ENCODE measurements at places on chromosomes 4 and X.
A peak's percentile ranks its signal among the peaks of the same experiment; 100 is the strongest.

DNA sequence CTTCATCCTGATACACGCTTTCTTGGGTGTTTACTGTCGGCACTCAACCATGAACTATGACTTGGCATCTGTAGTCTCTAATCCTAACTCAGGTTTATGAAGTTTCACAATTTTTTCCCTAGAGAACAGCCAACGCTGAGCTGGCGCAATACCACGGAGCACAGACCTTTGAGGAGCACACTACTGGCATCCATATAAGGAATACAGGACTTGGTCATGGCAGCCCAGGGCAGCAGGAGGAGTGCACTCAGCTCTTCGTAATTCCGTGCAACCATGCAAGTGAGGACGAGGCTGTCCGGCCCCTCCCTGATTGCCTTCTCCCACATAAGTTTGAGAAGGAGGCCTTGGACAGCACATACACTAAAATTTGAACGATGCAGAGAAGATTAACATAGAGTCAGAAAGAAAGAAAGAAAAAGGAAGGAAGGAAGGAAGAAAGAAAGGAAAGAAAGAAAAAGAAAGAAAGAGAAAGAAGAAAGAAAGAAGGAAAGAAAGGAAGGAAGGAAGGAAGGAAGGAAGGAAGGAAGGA lies 41.0 kb upstream of the PDLIM5 start:
- DNase-seq = no peak

DNA sequence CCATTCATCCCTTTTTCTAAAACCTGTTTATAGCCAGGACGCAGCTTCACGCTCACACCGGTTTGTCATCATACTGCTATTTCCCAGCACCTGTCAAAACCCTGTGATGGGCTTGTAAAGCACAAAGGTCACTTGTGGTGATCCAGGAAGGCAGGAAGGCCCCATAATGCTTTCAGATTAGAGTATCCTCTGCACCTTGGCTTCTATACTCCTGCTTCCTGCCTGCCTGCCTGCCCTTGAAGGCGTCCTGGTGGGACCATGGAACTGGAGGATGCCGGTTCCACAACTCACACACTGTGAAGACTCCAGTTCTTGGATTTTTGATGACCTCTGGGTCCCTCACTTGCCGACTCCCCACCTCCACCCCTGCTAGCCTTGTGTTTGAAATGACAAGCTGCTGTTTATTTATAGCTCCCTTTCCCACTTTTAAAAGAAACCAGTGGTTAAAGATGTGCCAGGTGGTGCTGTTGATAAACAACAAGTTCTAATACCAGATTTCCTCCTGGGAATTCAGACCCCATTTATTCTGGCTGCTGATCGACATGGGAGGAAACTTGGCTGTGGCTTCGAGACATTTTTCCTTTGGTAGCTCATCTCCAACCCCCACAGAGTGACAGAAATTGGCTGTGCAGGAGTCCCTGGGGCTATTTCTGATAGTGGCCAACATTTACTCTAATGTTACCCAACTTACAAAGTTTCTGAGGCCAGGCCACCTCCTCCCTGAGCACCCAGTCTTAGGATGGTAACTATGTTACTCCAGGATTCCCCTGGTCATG lies 211.5 kb downstream of the KDR start:
- DNase-seq = no peak

DNA sequence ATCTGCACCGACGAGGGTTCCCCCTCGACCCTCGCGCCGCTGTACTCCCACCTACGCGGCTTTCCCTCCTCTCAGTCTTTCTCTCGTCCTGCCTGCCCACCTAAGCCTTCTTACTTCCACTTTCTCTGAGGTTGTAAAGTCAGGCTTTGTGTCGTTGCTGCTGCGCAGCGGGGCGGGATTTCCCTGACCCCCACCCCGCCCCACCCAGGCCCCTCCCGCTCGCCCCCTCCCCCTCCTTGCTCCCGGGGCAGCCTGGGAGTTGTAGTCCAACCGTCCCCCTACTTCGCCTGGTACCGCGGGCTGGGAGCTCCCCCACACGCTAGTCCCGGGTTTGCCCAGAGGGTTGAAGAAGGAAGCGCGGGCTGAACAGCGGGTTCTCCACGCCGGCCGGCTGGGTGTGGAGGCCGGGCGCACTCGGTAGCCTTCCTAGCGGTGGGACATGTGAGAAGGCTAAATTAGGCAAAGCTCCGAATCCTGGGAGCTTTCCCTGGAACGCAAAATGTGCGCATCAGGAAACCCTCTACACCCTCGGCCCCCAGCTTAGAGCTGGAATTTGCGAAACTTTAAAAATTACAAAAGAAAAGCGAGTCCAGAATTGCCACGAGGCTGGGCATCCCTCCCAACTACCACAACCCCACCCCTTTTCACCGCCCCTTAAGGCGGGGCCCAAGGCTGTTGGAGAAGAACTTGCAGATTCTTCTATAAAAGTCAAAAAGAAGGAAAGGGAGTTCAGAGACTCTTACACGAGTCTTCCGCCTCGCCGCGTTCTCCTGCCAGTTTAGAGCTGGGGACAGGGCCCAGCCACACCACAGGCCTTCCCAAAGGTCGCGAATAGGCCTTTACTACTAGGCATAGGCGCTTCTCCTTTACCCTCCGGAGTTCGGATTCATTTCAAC lies at the start of gene ATP11C:
Gene ATP11C, minus strand, starts transcription at position 153 of the 896 bp plus-strand sequence. CDS start 1,011 bp downstream, outside the sequence.
- peak; percentile 66 for DNase-seq

- no peak for DNase-seq
Measured at GRCh38 chr4:145887241-145887991, 51.2 kb downstream of the ZNF827 start.

DNA sequence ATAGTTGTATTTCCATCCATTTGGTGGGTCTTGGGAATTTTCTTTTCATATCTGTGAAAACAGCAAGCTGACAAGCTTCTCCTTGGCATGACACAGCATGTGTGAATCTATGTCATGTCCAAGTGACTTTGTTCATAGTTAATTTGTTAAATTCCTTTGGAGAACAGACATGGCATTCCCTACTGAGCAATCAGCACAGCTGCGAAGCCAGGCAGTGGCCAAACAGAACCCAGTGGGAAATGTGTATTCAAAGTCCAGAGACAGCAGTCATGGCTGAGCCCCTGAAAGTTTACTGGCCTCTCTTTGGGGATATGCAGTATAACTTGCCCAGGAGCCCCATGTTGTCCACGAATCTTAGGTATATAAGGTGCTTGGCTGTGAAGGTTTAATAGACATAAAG lies 474.7 kb downstream of the NKX6-1 start:
- no peak for DNase-seq

DNA sequence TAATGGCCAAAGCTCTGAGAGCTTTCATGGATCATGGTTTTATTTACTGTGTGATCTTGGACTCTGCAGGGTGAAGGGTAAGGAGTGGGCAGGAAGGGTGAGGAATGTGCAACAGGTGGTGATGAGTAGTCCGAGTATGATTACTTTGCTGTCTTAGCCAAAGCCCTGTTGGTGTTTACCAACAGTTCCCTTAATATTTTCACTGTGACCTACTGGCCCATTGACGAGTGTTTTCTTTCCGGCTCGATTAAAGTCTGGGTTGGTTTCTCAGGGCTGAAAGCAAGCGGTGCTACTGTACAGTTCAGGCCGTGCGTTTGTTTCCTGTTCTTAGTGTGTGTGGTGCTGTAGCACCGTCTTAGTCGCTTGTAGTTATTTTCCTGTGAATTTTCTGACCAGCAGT lies 2.6 kb downstream of the ARHGAP24 start:
- no peak for DNase-seq

DNA sequence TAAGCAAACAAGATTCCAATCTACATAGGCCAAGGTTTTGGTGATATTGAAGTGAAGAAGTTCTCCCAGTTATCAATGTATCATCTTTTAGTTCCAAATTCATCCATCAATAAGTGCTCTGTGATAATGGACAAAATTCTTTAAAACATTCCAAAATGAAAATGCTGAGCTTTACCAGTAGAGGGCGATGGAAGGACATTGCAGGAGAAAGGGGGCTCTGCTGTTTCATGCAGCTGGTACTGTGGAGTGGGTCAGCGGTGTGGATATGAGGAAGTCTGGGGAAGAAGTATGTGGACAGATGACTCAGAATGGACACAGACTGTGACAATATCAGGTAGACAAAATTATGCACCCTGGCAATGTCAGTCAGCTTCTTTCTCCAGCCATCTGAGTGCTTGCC lies 46.6 kb upstream of the HS6ST2 start:
- no peak for DNase-seq

- DNase-seq = no peak
Measured at GRCh38 chrX:109600237-109600651, 24.7 kb downstream of the KCNE5 start.

GRCh38 chrX:153864101-153864500 lies 21.9 kb downstream of the L1CAM start:
- DNase-seq = no peak

DNA sequence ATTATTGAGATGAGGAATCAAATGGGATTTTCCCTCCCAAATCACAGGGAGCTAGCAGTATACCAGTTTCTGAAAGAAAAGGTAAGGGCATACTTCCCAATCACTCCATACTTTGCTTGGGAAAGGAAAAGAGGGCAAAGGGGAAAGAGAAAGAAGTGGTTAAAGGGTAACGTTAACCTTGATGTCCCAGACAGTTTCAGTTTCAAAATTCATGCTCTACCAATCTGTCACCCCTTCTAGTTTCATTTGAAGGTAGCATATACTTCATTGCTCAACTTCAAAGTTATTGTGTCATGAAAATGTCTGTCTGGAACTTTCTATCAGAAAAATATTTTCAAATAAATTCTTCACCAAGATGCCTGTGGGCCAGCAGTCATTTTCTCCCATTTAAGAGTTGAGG lies 16.0 kb downstream of the TNMD start:
- no peak for DNase-seq

GRCh38 chr4:114383721-114384120 lies 214.9 kb upstream of the UGT8 start:
- no peak for DNase-seq

DNA sequence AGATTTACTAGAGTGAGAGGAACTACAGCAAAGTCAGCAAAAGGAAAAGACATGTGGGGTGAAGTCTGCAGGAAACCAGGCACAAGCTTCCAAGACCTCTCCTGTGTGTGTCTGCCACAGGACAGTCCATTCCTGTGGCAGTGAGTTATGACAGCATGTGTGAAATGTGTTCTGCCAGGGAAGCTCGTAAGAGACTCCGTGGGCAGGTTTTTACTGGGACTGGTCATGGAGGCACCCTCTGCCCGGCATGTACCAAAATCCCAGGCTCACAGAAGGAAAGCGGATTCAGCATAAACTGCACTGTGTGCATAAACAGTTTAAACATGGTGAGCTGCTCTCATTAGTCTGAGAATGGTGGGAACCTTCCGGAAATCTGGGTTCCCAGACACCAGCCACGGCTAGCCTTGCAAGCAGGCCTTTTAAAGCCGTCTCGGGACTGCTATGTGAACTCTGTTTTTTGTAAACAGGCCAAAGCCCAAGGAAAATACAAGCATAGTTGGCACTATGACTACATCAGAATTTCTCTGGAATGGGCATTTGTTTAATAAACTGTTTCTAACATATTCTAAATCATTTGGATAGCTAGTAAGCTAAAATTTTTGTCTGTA lies 288.5 kb downstream of the TENM3 start:
- DNase-seq = no peak

DNA sequence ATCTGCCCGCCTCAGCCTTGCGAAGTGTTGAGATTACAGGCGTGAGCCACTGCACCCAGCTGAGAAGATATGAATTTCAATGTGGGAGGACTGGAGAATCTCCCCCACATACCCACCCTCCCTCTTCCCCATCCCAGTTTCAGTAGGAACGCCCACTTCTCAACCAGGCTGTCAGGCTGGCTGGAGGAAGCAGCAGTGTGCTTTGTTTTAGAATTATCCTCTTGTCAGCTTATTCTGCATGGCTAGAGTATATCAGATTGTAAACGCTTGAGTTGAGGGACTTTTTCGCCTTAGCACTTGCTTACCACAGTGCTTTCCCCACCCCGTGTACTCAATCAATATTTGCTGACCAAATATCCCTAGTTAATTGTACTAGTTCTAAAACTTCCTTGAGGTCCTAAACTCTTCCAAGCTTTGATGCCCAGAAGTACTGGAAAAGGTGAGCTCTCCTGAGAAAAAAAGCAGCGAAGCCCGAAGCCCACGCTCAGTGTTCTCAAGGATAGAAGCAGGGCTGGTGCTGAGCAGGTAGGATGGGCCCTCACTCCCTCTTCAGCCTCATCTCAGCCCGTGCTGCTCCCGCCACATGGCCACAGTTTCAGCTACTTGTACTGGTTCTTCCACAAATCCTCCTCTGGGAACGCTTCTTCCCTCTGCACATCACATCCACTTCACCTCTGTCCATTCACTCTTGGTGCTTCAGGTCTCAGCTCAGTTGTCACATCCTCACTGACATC lies 7.3 kb upstream of the ARHGAP10 start:
- no peak for DNase-seq

GRCh38 chr4:174946246-174946645 lies 28.1 kb downstream of the ADAM29 start:
- DNase-seq = no peak

- DNase-seq = no peak
Measured at GRCh38 chrX:115892787-115893671, 277.5 kb upstream of the AGTR2 start.

DNA sequence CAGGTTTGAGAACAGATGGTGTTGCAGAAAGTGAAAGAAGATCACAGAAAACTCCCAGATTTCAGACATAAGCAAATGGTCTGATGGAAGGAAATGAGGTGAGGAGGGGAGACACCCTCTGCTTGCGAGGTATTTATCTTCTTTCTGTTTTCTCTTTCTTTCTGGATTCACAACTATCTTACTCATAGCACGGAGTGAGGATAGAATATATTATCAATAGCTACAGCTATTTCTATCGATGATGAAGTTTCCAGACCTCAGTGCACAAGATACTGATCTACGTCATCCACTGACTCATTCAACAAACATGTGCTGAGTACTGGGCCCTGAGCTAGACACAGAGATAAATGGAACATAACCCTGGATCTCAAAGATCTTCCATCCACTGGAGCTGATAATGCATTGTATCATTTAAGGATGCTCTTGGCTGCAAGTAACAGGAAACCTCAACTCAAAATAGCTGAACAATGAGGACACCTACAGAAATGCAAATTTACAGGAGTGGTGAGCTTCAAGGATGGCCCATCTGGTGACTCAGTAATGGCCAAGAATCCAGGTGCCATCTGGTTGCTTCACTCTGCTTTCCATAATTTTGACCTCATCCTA lies 21.2 kb downstream of the SLC2A9 start:
- no peak for DNase-seq

DNA sequence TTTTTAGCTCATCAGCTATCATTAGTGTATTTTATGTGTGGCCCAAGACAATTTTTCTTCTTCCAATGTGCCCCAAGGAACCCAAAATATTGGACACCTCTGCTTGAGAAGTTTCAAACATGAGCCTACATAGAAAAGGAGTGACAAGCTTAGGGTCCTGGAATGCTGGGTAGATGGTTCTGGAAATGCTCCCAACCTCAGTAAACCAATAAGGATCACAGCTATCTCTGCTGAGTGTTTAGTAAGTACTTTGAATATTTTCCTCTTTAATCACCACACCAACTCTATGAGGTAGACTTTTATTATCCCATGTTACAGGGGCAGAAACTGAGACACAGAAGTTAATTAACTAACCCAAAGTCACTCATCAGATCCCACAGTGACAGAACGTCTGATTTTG lies 164.9 kb upstream of the KLF3 start:
- no peak for DNase-seq

- DNase-seq = no peak
Measured at GRCh38 chr4:26937567-26937966, 76.9 kb downstream of the STIM2 start.
